ENCODE measurements at places on chromosomes 16 and 17.
A peak's percentile ranks its signal among the peaks of the same experiment; 100 is the strongest.

GRCh38 chr17:72705905-72706395 lies 386.5 kb downstream of the SLC39A11 start:
- DNase-seq: no peak

DNA sequence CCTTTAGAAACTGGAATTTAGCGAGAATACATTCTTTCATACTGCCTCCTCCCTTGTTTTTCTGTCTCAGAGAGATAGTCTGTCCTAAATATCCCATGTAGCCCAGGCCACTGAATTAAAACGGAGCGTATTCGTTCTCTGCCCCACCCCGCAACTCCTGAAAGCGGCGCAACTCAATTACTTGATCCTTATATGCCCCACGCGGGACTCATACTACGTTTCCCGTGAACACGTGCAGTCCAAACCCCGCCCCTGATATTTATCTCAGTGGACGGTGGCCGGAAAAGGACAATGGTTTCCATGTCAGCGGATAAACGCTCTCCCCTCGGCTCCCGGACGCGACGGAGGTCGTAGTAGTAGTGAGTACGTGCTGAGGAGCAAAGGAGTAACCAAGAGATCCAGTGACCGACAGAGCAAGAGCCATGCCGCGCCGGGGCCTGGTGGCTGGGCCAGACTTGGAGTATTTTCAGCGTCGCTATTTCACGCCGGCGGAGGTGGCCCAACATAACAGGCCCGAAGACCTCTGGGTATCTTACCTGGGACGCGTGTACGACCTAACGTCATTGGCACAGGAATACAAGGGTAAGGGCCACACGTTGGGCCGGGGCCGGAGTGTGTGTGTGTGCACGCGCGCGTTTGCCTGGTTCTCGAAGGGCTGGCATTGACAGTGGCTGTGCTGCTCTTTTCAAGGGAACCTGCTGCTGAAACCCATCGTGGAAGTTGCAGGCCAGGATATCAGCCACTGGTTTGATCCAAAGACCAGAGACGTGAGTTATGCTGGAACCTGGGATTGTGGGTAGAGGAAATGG lies at the start of gene CYB5D1:
Gene CYB5D1 (plus strand): TSS at position 291 of the 809 bp plus-strand sequence. CDS start 132 bp downstream, at position 423.
- DNase-seq: peak; percentile 80

DNA sequence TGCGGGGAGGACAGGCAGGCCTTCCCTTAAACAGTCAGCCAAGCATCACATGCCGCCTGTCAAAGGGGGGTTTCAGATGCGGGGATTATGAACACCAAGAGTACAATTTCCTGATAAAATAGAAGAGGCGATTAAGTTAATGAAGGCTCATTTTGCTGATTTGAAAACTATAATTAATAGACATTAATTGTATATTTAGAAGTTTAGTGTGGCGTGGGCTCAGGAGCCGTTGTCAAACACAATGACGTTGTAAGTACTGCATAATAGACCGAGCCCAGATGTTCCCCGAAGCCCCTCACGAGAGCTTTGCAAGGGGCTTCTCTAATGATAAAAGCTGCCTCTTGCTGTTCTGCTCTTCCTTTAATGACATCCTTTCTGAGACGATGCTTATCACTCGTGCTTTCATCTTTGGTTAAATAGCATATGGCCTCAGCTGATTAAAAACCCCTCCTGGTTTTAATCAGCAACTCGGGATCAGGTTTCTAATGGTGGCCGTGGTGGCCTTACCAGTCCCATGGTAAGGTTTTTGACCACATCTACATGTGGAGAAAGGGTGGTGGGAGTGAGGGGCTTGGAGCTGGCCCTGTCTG lies 28.2 kb downstream of the SNX20 start:
- DNase-seq: no peak

DNA sequence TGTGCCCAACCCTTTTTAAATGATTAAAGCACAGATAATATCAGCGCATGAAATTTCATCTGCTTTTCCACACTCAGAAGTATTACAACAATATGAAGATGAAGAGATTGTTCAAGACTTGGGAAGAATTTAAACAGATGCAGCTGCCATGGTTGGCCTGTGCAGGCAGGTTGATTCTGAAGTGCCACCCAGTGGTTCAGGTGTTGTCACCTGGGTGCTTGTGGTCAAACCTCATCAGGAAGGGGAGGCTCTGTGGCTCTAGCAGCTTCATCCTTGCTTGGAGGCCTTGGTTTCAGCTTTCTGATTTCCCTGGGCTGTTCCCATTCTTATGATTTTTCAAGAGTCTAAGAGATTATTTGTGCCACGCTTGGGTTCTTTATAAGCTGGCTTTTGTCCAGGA lies 22.2 kb upstream of the CLEC18C start:
- DNase-seq: no peak

DNA sequence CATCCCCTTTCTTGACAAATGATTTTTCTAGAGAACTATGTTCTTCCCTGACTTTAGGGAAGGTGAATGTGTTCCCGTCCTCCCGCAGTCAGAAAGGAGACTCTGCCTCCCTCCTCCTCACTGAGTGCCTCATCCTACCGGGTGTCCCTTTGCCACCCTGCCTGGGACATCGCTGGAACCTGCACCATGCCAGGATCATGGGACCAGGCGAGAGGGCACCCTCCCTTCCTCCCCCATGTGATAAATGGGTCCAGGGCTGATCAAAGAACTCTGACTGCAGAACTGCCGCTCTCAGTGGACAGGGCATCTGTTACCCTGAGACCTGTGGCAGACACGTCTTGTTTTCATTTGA lies 7.4 kb downstream of the NAT9 start:
- DNase-seq: no peak

GRCh38 chr17:73433501-73433900 lies 121.7 kb upstream of the CDC42EP4 start:
- DNase-seq: no peak

- DNase-seq: no peak
Observed at GRCh38 chr17:33901085-33901484, 354.0 kb upstream of the CCL2 start.

DNA sequence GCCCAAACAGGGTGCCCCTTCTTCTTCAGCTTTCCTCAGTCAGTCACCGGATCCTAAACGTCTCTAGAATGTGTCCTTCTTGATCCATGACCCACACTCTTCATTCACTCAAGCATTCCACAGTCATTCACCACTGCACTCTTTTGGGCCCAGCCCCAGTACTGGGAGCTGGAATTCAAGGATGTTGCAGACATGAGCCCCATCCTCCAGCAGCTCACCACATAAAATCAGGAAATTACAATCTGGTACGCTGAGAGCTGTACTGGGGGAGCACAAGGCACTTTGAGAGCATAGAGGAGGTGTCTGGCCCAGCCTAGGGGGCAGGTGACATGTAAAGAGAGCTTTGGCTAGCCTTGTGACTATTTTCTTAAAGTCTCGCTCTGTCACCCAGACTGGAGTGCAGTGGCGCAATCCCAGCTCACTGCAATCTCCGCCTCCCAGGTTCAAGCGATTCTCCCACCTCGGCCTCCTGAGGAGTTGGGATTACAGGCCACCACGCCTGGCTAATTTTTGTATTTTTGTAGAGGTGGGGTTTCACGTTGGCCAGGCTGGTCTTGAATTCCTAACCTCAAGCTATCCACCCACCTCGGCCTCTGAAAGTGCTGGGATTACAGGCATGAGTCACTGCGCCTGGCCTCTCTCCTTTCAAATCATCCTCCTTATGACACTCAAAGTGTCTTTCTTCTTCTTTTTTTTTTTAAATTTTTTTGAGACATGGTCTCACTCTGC lies 18.7 kb downstream of the CES4A start:
- DNase-seq: no peak

GRCh38 chr16:1903220-1903574 lies 15.0 kb downstream of the HS3ST6 start:
- no peak for DNase-seq

DNA sequence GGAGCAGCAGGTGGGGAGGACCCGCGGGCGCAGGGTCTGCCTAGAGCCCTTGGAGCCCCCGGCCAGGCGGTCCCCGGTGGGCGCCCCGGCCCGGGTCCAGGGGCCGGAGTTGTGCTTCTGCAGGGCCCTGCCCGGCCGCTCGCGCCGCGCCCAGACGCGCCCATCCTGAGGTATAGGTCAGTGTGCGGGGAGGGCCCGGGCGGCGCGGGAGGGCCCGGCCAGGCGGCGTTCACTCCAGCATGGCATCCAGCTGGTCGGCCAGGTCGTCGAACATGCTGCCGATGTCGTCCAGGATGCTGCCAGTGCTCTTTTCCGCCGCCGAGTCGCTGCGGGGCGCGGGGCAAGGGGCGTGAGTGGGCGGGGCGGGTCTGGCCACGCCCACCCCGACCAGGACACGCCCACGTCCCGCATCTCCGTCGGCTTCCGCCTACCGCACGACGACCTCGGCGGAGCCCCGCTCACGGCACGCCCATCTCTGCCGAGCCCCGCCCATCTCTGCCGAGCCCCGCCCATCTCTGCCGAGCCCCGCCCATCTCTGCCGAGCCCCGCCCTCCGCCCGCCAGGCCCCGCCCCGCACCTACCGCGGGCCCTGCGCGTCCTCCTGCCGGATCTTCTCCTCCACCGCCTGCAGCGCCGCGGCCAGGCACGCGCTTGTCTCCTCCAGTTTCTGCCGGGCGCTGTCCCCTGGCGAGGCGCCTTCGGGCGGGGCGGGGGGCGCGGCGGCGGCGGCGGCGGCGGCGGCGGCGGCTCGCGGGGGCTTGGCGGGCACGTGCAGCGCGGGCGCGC lies 17.9 kb downstream of the CASKIN1 start:
- DNase-seq: peak; percentile 47

GRCh38 chr16:5647051-5647450 lies 549.5 kb upstream of the EEF2KMT start:
- DNase-seq: no peak

- no peak for DNase-seq
Observed at GRCh38 chr16:68539711-68540239, 684 bp downstream of the ZFP90 start.

DNA sequence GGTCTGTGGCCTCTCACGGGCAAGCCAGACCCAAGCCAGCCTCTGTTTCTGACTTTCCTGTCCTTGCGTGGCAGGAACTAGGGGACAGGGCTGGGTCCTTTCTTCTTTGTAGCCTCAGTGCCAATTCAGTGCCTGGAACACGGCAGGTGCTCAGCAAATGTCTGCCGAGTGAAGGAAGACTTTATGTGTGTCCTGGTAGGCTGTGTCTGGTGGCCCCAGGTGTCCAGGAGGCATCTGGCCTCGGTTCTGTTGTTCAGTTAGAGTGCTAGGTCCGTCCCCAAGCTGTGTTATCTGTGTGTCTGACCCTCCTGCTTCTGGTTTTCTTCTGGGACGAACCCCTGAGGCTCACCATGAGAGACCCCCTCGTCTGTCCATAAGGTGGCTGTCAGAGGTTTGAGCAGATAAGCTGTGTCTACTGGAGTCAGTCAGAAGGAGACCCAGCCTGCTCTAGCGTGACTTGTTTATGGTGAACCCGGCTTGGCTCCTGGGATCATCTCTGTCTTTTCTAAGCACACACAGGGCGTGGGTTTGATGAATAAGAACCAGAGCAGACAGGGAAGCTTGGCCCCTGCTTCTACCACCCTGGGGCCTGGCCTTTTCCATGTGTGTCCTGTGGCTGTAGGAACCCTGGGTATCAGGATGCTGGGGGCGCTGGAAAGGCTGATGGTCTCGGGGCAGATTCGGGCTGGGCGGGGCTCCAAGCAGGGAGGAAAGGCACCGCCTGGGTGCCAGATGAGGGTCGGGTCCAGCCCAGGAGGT lies 39.3 kb downstream of the ENGASE start:
- DNase-seq: no peak

- no peak for DNase-seq
Observed at GRCh38 chr17:39484178-39484577, 22.9 kb downstream of the CDK12 start.

- no peak for DNase-seq
Observed at GRCh38 chr16:16144416-16144815, 78.9 kb downstream of the ABCC6 start.

GRCh38 chr16:19857593-19858339 lies 26.9 kb downstream of the GPRC5B start:
- no peak for DNase-seq

DNA sequence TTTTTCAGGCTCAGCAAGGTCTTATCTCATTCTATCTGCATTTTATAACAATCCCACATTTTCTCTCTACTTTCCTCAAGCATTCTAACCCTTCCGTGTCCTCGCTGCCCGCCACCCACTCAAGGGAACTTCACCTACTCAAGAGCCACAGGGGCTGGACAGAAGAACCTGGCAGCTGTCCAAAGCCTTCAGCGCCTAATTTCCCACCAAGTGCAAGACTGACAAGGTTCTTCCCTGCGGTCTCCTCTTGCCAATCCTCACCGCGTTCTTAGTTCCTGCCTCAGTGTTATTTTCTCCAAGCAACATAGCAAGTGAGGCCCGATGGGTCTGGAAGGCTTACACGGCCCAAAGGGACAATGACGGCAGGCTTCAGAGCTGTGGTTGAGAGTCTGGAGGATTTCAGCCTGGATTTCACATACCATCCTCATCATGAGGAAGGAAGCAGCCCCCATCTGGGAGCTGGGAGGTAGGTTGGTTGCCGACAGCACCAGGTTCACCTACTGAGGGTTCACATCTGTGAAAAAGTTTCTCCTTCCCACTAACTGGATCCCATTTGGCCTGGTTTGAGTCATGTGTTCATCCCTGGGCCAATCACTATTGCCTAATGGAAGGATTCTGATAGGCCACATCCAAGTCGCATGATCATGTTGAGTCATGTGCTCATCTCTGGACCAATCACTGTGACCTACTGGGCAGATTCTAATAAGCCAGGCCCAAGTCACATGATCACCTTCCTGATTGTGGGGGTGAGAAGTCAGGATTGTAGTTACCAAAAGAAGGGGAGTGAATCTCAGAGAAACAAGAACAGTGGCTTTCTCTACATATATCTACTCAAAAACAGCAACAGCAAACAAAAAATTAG lies 108.2 kb downstream of the N4BP1 start:
- DNase-seq: no peak

DNA sequence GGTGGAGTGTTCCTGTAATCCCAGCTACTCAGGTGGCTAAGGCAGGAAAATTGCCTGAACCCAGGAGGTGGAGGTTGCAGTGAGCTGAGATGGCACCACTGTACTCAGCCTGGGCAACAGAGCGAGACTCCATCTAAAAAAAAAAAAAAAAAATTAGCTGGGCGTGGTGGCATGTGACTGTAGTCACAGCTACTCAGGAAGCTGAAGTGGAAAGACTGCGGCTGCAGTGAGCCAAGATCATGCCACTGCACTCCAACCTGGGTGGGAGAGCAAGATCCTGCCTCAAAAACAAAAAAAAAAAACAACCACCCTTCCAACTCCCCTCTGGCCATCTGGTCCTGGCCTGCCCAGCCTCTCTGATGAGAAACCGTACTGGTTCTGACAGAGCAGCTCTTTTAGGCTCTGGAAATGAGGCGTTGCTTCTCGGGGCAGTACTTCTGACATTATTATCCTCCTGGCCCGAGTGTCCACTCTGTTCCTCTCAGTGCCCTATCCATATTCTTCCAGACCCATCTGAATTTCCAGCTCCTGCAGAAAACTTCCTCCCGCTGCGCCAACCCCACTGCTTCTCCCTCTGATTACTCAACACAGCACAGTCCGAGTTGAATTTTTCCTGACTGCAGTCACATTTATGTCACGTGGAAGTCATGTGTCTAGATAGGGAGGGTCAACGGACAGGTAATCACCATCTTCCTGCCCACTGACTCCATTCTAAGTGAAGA lies 13.3 kb downstream of the GGA2 start:
- no peak for DNase-seq

- DNase-seq: no peak
Observed at GRCh38 chr17:7744416-7744815, 26.9 kb downstream of the DNAH2 start.

All from activated T-cell treated with anti-CD3 and anti-CD28 coated beads for 48 hours (primary cell).